ENCODE measurements at places on chromosomes 13 and 19.

- no peak for DNase-seq
These were observed 42.4 kb downstream of the ADGRE3 start for GRCh38 chr19:14632286-14632685.

DNA sequence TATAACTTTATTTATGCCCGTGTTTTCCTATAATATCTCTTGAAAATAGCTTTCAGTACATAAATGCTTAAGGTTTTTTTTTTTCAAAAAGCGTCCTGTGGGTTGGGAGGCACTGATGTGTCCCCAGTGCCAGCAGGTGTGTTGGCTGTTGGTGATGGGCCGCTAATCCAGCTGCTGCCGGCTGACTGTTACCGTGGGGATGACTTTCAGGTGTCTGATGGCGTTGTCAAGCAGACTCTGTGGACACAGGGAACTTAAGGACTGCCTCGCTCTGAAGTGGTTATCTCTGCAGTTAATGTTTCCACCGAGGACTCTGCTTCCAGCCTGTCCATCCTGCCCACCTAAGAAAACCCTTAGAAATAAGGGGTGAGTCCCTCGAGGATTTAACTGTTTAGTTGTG is 94.5 kb downstream of the ANKRD10 start:
- no peak for DNase-seq

DNA sequence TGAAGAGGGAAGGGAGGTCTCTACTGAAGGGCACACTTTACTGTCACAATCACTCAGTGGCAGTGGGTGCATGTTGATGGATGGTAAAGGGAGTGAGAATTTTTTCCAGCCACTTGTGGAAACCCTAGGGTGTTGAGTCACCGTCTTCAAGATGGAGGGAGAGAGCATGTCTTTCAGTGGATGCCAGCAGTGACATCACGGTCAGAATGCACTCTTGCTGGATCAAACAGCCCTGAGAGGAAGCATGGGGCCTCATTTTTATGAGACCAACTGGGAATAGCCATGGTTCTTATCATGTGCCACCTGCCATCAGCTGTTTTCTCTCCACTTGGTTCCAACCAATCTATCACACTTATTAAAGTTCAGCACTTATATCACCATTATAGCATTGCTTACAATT is 182.5 kb downstream of the KCNRG start:
- DNase-seq: no peak

- no peak for DNase-seq
These were observed 451 bp downstream of the NOSIP start for GRCh38 chr19:49579947-49580263.

DNA sequence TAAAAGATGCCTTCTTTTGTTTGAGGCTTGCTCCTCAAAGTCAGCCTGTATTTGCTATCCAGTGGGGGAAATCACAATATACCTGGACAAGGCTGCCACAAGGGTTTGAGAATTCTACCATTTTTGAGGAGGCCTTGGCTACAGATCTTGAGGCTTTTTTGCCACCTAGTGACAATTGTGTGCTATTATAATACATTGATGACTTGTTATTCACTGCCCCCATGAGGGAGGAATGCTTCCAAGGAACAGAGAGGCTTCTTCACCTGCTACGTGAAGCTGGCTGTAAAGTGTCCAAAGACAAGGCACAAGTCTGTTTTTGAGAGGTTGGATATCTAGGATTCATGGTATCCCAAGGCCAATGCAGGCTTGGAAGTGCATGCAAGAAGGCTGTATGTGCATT is 72.5 kb downstream of the ZNF708 start:
- no peak for DNase-seq

GRCh38 chr13:32903720-32904119 is 112.5 kb upstream of the KL start:
- no peak for DNase-seq

- DNase-seq: no peak
These were observed 150.5 kb downstream of the UGGT2 start for GRCh38 chr13:95902741-95903140.

DNA sequence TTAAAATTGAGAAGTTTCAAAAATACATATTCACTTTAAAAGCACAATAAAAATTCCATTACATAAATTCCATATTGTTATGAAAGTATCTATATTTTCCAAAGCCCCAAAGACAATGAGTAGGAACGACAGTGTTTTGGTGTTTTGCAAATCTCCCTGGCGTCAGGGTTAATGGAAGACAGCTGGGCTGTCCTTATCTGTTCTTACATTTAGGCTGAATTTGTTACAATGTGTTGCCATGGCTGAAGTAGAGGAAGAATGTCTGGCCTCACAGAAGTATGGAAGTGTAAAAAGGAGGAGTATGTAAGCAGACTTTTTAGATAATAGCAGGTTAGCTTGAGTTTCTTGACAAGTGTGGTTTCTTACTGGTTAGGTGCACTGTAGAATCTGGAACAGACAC is 124.4 kb upstream of the SPATA13 start:
- no peak for DNase-seq

DNA sequence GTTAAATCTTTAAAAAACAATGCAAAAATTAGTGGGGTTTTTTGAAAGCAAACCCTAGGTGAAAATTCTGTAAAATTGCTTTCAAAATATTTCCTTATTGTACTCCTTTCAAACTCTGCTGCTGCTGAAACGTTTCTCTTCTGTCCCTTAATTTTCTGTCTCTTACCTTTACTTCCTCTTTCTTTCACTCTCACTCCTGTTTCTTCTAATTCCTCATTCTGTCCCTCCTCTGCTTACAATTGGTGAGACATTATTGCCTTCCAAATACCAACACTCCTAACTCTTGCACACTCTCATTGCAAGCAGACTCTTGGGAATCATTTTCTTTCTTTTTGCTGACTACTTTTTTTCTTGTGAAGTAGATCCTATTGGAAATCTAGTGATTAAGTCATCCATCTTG is 685.6 kb upstream of the SLITRK1 start:
- no peak for DNase-seq

DNA sequence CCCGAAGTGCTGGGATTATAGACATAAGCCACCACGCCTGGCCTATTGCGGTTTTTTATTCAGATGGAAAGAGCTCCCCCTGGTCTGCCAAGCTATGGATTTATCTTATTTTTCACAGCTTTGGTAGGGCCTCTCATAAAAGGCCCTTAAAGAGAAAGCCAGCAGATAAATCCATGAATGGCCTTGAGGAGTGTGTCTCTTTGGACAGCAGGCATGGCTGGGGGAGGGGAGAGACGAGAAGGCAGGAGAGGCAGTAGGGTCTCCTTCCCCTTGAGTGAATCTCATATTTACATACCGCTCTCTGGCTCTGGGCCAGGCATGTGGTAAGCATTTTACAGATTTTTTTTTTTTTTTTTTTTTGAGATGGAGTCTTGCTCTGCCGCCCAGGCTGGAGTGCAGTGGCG is 25.2 kb downstream of the MARK4 start:
- no peak for DNase-seq

- no peak for DNase-seq
These were observed 19.1 kb downstream of the GPR183 start for GRCh38 chr13:99288089-99288488.

DNA sequence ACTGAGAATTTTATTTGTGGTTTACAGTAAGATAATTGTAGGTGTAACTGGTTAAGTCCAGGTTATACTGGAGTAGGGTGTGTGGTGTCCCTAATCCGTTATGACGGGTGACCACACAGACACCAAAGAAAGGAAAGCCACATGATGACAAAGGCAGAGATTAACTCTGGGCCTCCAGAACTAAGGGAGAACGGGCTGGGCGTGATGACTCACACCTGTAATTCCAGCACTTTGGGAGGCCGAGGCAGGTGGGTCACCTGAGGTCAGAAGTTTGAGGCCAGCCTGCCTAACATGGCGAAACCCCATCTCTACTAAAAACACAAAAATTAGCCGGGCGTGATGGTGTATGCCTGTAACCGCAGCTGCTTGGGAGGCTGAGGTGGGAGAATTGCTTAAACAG is 10.2 kb upstream of the FUT2 start:
- no peak for DNase-seq

DNA sequence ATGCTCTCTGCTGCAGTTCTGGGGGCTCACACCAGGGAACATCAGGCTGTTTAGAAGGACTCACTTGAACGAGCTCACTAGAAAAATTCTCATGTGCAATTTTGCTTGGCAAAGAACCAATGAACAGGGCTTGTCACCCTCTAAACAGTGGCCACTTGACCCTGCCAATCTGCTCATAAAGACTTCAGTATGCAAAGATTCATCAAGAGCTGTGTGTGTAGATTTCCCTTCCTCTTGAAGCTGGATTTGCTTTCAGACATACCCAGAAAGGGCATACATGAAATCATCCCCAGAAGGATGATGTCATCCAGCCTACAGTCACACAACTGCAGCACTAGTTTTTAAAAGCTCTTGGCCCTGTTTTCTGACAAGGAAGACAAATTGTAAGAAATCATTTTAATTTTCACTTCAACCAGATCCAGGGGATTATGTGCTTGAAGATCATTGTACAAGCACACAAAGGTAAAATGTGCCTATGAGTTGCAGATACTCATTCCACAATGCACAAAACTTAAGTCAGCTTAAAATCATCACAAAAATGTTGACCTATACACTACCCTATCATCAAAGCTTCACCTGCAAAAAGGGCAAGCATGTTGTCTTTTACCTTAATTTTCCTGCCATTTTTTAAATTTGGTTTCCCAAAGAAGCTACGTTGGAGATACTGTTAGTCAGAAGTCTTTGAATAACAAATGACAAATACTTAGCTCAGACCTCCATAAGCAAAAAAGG is 5.2 kb upstream of the STK24 start:
- DNase-seq: no peak

GRCh38 chr13:72151241-72151640 is 284.2 kb upstream of the DACH1 start:
- DNase-seq: no peak

- no peak for DNase-seq
These were observed 68.7 kb downstream of the RASL11A start for GRCh38 chr13:27339299-27339698.

DNA sequence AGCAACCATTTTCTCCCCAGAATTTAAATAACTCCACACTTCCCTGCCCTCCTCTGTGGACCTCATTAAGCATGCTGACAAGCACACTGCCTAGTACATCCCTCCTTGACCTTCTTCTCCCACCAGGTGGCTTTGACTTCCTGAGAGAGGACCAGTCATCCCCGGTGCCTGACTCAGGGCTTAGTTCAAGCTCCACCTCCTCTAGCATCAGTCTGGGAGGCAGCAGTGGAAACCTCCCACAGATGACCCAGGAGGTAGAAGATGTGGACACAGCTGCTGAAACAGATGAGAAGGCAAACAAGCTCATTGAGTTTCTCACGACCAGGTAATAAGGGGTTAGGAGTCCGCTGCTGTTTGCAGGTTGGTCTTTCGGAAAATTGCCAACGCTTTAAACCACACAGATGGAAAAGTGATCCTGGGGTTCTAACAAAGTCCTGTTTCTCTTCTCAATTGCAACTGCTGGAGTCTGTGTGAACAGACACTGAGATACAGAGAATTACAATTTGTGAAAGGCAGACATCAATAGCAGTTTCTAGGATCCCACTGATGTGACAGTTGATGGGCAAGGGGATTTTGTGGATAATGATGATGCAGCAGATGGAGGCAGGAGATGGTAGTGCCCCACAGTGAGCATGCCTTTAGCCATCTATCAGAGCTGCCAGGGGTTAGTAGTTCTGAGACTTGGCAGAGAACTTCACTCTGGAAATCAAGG is 86.7 kb downstream of the ZAR1L start:
- no peak for DNase-seq

DNA sequence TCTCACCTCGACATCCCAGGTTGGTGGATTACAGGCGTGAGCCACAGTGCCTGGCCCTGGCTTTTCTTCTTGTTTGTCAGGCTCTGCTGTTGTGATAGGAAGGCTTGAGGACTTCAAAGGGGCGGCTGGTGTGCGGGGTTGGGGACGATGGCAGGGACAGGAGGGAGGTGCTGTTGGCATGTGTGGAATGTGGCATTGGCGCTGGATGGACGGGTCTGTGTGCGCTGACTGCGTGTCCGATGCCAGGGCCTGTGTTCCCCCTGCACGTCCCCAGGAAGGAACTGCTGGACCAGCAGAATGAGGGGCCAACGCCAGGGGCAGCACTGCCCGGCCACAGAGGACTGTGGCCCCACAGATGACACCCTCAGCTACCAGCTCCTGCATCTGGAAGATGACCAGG is 12.7 kb upstream of the PTBP1 start:
- no peak for DNase-seq

DNA sequence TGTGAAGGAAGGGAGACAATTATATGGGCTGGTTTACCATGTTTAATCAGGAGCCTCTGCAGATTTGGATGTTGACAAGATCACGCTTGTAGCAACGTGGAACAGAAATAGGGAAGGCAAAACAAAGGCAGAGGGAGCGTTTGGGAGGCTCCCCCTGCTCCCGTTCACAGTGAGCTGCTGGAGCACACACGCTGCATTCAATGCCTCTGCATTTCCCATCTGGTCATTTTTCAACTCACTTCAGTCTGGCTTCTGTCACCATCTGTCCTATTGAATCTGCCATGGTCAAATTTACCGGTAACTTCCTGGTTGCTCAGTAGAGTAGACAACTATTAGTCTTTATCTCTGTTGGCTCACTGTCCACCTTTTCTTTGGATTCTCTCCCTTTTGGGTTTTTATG is 91.0 kb downstream of the NHLRC3 start:
- no peak for DNase-seq

GRCh38 chr13:21365574-21365973 is 93.5 kb downstream of the ZDHHC20 start:
- DNase-seq: no peak

GRCh38 chr13:79512950-79513349 is 32.0 kb downstream of the NDFIP2 start:
- no peak for DNase-seq

DNA sequence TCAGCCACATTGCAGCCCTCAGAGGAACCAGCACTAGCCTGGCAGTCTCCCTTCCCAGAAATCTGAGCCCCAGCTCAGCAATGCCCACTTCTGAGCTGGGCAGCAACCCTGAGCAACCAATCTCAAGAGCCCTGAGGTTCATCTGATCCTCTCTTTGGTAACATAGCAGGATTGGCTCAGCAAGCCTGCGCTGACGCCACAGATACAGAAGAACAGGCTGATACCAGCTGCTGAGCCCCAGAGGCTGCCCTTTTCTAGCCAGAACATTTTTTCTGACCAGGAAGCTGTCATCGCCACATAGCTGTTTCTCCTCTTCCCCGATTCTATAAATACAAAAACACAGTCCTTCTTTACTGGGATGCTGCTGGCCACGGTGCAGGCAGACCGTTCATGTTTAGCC is 59.8 kb downstream of the TRPM4 start:
- no peak for DNase-seq

DNA sequence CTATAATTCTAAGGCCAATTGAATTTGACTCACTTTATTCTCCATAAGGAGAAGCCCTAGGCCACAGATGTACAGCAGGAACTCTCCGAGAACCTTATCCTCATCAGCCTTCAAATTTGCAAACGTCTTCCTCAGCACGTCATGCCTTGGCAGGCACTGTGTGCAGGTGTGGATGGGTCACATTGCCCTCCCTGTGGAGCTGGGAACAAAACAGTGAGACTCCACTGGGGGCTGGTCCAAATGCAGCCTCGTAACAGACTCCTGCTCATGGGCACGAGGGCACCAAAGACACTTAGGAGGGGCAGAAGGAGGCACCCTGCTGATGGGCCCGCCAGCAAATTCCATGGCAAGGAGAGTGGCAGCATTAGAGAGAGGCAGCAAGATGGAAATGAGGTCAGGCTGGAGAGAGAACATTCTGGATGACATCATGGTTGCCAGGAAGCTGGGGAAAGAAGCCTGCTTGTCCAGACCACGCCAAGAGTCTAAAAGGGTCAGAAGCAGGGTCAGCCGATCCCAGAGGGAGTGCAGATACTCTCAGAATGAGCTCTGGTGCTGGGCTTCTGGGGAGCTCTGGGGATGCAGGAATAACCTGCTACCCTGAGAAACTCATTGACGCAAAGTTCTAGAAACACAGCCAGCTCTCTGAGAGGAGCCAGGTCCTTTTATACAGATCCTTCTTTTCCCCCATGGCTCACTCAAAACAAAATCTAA is 242.2 kb downstream of the B3GLCT start:
- no peak for DNase-seq
